ENCODE measurements at places on chromosomes 2 and 18. TPM values are rescaled to one million over a fixed set of nuclear protein-coding genes. Genes with fewer than 3 reads are reported as not detected.

The VSNL1 gene
- total RNA-seq, result 3.8 TPM

The COL4A3 gene
- total RNA-seq, result 0.37 TPM

The CRYGC gene
- not detected for total RNA-seq

The GATA6 gene
- 8.6 TPM for total RNA-seq

The ZSWIM2 gene
- not detected for total RNA-seq
